ENCODE measurements at places on chromosomes 7 and 10.

GRCh38 chr10:122877264-122877663, 2.1 kb downstream of the FAM24B start:
- no peak for DNase-seq

GRCh38 chr10:103111918-103112877, 80.9 kb downstream of the NT5C2 start:
- DNase-seq: no peak

GRCh38 chr7:56811081-56811480, 321.2 kb downstream of the ZNF479 start:
- no peak for DNase-seq

GRCh38 chr7:72345208-72345727, 66.9 kb downstream of the CALN1 start:
- no peak for DNase-seq

DNA sequence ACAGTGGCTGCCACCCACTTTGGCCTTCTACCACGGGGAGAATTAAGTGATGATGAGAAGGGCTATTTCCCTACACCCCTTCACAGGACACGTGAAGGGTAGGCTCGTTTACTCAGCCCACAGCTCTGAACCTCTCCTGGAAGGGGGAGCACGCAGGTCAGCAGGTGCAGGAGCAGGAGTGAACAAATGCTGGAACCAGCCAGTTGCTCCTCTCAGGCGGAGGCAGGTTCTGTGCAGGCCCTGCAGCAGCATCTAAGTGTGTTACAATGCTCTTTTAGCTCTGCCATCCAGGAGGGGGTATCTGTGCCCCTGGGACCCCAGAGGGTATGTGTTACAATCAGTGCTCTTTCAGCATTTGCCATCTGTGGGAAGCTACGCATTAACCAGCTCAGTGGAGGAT, 61.2 kb downstream of the AHR start:
- DNase-seq: no peak

DNA sequence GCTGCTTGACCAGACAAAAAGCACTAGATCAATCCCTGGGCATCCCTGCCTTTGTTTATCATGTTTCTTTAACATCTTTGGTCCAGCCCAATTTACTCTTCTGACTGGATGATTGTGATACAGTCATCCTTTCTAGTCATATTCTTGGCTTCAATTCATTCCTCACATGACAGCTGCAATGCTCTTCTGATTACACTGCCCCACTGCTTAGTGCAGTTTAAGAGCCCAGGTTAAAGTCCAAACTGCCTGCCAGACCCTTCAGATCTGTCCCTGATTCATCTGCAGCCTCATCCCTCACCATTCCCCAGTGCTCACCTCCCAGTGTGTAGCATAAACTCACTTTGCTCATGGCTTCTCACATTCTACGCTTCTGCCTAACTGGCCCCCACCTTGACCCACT, 383.8 kb downstream of the TNS3 start:
- no peak for DNase-seq

- DNase-seq: no peak
Observed at GRCh38 chr7:128108641-128109423, 77.6 kb upstream of the LRRC4 start.

GRCh38 chr10:127863231-127863825, 29.4 kb downstream of the CLRN3 start:
- DNase-seq: no peak

DNA sequence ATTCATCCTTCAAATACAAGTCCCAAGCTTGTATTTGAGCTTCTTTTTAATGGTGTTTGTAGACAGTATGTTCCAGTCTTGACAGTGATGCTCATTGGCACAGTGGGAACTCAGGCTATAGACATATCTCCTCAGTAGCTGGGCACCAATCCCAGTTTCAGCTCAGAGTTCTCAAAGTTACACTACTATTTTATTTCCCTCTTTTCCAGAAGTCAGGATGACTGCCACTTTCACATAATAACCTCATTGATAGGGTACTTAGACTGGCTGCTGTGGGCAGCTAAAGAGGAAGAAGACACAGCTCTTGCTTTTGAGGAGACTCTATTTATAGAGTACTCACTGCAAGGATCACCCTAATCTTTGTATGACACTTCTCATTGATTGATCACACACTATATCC, 2.4 kb downstream of the GBF1 start:
- no peak for DNase-seq

GRCh38 chr10:117455346-117455745, 80.1 kb upstream of the PDZD8 start:
- DNase-seq: no peak

Measured in RWPE1 (cell line).